Immature natural killer cell (primary cell): ENCODE measurements at places on chromosomes 12 and 14.

GRCh38 chr14:39784461-39784860 is 352.2 kb upstream of the FBXO33 start:
- DNase-seq, result no peak

GRCh38 chr12:7806863-7807487 is 17.8 kb downstream of the NANOG start:
- DNase-seq, result peak; percentile 40

DNA sequence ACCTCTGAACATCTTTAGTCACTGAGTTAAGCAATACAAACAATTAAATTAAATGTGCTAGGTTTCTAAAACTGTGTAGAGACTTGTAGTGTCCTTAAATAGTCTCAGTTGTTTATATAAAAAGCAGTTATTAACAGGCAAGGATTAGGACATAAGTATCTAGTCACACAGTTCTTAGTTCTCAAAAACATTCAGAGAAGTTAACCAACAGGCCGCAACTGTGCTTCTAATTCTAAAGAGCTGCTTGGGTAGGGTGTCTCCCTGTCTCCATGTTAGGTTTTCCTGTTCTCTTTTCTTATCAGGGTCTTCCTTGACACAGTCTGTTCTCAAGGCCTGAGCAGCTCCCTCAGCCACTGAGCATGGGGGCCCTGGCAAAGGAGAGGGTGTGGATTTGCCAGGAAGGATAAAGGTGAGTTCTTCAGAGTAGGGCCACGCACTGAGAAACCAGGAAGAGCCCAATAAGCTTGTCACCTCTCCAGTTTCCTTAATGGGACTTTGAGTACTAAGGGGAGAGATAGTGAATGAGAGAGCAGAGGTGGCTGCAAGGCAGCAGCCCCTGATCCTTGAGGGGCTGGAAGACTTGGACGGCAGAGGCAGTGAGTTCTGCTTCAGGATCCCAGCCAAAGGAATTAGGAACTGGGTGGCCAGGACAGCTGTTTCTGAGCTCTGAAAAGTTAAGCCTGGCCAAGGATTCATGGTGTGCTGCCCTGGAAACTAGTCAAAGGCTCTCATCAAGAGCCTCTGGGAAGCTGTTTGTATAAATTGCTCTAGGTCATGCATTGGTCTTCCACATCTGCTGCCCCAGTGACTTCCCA is 177.3 kb downstream of the MYRFL start:
- no peak for DNase-seq

GRCh38 chr14:22822571-22823098 is 7.1 kb upstream of the MRPL52 start:
- peak; percentile 62 for DNase-seq

GRCh38 chr12:81953541-81953940 is 194.4 kb upstream of the PPFIA2 start:
- DNase-seq, result no peak

DNA sequence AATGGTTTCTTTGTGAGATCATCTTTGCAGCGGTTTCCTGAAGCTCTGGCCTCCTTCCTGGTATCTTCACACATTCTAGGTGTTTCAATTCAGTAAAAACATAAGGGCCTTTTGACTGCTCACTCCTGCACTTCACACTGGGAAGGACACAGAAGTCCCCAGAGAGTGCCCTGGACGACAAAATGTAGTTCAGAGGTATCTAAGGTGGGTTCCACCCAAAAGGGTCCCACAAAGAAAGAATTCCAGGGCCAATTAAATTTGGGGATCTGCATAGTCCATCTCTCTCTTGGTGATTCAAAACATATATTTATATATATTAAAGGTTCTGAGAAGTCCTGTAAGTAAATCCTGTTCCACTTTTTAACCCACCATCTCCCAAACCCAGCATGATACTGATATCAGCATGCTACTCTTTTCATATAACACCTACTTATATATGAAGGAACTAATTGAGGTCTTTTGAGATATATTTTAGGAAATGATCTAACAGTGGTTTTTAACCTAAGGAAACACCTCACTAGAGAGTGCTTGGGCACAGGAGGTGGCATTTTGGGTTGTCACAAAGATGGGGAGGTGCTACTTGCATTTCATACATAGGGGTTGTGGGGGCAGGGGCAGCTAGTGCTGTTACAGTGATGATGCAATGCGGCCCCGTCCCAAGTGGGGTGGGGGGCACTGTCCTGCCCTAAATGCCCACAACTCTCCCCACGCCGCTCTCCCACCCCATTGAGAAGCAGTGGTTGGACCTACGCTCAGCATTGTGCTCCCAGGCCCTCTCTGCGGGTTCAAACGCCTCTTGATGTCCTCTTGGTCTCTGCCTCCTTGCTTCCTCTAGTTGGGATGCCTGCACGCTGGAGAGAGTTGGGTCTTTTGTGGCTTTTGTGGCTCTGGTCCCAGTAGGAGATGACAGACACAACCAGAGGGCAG is 109.4 kb downstream of the ARF6 start:
- peak; percentile 91 for DNase-seq

DNA sequence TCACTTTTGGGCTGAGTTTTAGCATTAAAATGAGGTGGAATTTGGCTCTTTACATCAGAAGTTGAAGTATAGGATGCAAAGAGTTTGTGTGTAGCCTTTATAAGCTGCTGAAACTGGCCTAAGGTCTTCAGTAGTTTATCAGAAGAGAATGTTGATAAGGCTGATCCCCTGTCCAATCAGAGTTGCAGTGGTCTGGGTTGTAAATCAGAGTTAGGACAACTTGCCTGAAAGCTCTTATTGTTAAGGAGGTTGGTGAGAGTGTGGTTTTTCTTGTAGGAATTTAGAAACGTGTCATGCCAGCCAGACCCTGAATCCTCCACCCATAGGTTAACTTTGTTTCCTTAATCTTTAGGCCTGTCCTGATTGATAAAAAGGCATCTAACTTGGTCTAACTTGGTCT is 143.5 kb downstream of the ST8SIA1 start:
- no peak for DNase-seq

- peak; percentile 92 for DNase-seq
Measured at GRCh38 chr14:104985675-104986486, at the start of gene CLBA1. CLBA1 (plus strand) TSS chr14:104985788; CDS start chr14:104986432, 644 bp downstream.

DNA sequence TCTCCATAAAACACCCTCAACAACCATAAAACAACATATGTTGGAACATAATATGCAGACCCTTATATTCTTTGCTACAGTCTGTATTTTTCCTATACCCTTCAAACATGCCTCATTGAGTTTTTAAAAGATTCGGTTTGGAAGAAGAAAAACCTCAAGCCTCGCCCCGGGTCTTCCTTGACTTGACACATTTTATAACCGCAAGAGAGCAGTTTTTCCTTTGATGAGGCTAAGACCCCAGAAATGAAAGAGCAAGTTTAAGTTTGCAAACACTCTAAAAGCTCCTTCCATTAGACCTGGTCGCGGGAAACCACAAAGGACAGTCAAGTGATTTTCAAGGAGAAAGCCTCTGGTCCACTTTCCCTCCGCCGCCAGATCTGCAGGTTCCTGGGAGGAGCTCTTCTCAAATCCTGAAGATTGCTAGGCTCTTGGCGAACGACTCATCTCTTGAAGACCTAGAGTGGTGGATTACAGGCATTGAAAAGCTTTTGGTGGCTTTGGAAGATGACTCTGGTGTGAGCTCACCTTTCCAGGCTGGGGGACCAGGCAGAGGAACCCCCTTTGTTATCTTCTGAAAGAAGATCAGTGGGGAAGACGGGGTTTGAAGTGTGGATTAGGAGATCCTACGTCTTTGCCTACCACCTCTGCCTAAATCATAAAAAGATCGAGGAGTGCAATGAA is at the start of gene ASCL4:
ASCL4 (plus strand) TSS at position 356 of the 681 bp plus-strand sequence. CDS start 515 bp downstream, outside the sequence.
- no peak for DNase-seq

DNA sequence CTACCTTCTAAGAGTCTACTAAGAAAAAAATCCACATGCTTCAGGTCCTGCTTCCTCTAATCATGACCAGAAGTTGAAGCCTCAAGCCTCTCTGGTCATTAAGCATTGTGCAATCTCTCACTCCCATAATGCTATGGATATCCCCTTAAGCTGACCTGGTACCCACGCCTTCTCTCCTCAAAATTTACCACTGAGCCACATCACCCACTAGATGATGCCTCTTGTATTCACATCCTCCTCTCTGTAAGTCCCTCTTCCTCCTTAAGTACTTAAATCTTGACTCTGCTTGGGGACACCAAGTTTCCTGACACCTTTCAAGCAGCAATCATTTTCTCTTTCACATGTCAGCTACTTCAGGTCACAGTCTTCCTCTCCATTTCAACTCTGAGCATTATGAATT is 9.8 kb downstream of the GALNT4 start:
- DNase-seq, result peak; percentile 14

- peak; percentile 62 for DNase-seq
Measured at GRCh38 chr12:111313833-111314259, 55.0 kb downstream of the PHETA1 start.

DNA sequence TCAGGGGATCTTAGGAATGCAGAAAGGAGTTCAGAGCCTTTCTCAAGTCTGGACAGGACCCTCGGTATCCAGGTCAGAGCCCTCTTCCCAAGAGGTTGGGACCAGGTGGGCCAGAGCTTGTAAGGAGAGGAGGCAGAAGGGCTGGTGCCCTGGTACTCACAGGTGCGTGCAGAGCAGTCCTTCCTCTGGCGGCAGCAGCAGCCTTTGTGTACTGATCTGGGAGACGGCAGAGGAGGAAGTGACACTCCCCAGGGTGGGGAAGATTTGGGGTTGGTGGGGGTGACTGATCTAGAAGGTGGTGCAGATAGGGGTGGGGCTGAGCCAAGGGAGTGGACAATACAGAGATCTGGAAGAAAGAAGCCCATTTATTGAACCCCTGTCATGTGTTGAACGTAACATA is at the start of gene ITGB7:
ITGB7 (minus strand) TSS at position 210 of the 400 bp plus-strand sequence. CDS start 6,808 bp downstream, outside the sequence.
- peak; percentile 57 for DNase-seq

GRCh38 chr12:27014085-27014858 is at the start of gene TM7SF3:
TM7SF3 (minus strand) TSS chr12:27014384; CDS start chr12:27014168, 216 bp downstream.
- peak; percentile 95 for DNase-seq

DNA sequence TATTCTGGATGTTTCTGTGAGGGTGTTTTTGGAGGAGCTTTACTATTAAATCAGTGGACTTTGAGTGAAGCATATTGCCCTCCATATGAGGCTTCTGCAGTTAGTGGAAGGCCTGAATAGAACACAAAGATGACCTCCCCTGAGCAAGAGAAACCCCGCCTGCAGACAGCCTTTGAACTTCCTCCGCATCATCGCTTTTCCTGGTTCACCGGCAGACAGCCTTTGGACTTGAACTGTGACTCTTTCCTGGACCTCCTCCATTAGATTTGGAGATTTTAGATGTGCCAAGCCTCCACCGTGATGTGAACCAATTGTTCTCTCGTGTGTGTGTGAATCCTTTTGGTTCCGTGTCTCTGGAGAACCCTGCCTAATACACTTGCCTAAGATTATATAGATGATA is 208.4 kb downstream of the EFCAB11 start:
- DNase-seq, result no peak

DNA sequence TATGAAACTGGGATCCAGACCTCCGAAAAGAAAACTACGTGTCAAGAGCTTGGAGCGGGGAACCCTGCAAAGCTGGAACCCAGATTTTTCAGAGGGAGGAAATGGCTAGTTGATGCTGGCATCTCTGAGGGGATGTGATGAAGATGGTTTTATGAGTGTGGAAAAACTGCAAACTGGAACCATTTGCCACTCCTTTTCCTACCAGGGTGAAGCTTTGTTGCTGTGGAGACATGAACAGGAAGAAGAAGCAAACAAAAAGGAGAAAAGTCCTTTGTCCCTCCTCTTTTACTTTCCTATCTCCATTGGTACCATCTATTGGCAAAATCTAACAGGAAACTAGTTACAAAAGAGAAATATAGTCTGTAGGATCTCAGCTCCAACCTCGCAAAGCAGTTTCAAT is 39.2 kb downstream of the CDK17 start:
- no peak for DNase-seq

GRCh38 chr14:96920023-96920422 is 122.8 kb downstream of the VRK1 start:
- no peak for DNase-seq

DNA sequence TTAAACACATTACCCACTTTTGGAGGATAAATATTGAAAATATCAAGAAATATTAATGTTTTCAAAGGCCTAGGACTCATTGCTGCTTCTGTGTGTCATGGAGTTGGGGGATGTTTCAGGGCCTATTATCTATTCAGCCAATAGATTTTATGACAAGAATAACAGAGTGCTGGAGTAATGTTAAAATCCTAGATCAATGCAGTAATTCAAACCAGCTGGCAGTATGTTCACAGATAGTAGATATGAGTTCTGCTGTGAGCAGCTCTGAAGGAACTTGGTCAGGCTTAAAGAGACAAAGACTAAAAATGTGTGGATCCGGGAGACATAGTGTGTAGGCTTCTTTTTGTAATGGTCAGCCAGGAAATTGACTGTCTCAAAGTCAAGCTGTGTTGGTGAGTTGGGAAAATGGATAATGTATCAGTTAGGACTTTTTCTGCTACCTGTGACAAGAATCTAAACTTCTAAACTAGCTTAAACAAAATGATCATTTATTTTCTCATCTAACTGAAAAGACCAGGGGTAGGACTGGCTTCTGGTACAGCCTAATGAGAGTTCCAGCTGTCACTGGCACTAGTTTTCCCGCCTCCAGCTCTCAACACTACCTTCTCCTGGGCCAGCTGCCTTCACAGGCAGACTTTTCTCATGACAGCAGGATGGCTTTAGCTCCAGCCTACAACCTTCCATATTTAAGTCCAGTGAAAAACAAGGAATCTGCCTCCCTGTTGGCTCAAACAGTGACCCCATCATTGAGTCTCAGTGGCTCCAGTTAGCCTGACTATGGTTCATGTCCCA is 16.3 kb upstream of the POLR3B start:
- no peak for DNase-seq

DNA sequence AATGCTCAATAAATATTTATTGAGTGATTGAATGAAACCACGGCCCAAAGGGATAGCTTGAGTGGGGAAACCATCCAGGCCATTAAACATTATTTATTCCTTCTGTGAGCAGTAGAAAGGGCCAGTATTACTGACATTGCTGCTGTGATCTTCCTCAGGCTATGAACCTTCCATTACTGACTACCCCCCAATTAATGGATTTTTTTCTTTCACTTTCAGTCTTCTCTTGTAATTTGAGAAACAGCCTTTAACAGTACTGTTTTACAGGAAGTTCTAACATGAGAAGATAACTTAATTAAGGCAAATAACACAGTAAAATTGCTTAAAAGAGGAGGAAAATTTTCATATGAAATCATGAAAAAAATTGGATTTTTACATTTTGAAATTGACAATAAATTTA is 629.5 kb downstream of the TRHDE start:
- DNase-seq, result no peak

DNA sequence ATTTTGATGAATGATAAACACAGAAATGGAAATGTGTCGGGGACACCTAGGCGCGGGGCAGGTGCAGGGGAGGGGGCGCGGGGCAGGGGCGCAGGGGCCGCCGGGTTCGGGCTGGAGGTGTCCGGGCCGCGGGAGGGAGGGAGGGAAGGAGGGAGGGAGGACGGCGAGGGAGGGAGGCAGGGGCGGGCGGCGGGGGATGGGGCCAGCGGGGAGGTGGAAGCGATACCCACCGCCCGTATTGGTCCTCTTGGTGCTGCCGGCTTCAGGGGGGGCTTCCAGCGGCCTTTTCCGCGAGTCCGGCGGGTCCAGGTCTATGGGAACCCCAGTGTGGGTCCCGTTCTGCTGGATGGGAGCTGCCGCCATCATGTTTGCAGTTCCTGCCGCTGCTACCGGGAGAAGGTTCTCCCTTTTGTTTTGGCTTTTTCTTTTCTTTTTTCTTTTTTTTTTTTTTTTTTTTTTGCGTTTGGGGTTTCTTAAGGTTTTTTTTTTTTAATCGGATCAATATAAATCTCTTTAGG is 703 bp downstream of the NOVA1 start:
- DNase-seq, result no peak
